Aortic smooth muscle cell (primary cell): ENCODE measurements at places on chromosomes 12 and 14. TPM values are rescaled to one million over a fixed set of nuclear protein-coding genes. Genes with fewer than 3 reads are reported as not detected.

OTOGL gene
- 0.62 and 1.6 TPM in 2 replicates for total RNA-seq

RERG gene
- total RNA-seq, result under 0.01 and 0.12 TPM in 2 replicates

TCL1B gene
- not detected in 2 replicates for total RNA-seq

MDM2 gene
- total RNA-seq, result 202 and 214 TPM in 2 replicates

AEBP2 gene
- 15.5 and 24.4 TPM in 2 replicates for total RNA-seq

C1S gene
- total RNA-seq, result 215 and 232 TPM in 2 replicates

SRRM4 gene
- not detected in 2 replicates for total RNA-seq

LTBR gene
- 42.1 and 47.6 TPM in 2 replicates for total RNA-seq

LRRK2 gene
- 22.5 and 22.9 TPM in 2 replicates for total RNA-seq

GXYLT1 gene
- 7.2 and 8.3 TPM in 2 replicates for total RNA-seq

FAM90A1 gene
- total RNA-seq, result 0.06 TPM in 1 of 2 replicates, not detected in the other

SLC7A8 gene
- 73.6 and 75.6 TPM in 2 replicates for total RNA-seq

OR2AP1 gene
- not detected in 2 replicates for total RNA-seq

KLRF1 gene
- not detected in 2 replicates for total RNA-seq

SERPINA5 gene
- not detected in 2 replicates for total RNA-seq

GPR162 gene
- total RNA-seq, result 5.7 and 7.9 TPM in 2 replicates

CD69 gene
- total RNA-seq, result not detected in 2 replicates

PZP gene
- under 0.01 TPM in 1 of 2 replicates, not detected in the other for total RNA-seq

GLT8D2 gene
- 51.8 and 82.5 TPM in 2 replicates for total RNA-seq

FAM181A gene
- total RNA-seq, result not detected in 2 replicates

GYS2 gene
- not detected in 2 replicates for total RNA-seq

ERP27 gene
- total RNA-seq, result 0.13 and 0.87 TPM in 2 replicates

NKX2-8 gene
- total RNA-seq, result not detected in 2 replicates

ATF7IP gene
- total RNA-seq, result 19.6 and 30.2 TPM in 2 replicates

VDR gene
- total RNA-seq, result 3.6 and 6.1 TPM in 2 replicates

ADAM21 gene
- total RNA-seq, result 0.50 and 1.2 TPM in 2 replicates

ARL1 gene
- total RNA-seq, result 111 and 160 TPM in 2 replicates

RIMBP2 gene
- not detected in 2 replicates for total RNA-seq

CLEC4A gene
- 0.13 and 0.31 TPM in 2 replicates for total RNA-seq

KRT6C gene
- total RNA-seq, result not detected in 2 replicates

SMCO2 gene
- total RNA-seq, result 0.06 and 0.13 TPM in 2 replicates

CEP128 gene
- total RNA-seq, result 4.7 and 4.8 TPM in 2 replicates

AVPR1A gene
- total RNA-seq, result not detected in 2 replicates

CARMIL3 gene
- total RNA-seq, result under 0.01 TPM in 1 of 2 replicates, not detected in the other

CD163 gene
- total RNA-seq, result under 0.01 TPM in 1 of 2 replicates, not detected in the other

SLCO1B1 gene
- not detected in 2 replicates for total RNA-seq

MUCL1 gene
- total RNA-seq, result not detected in 2 replicates

PUS7L gene
- 15.1 and 19.0 TPM in 2 replicates for total RNA-seq

KLRC2 gene
- total RNA-seq, result not detected in 2 replicates

BATF gene
- 0.12 and 1.8 TPM in 2 replicates for total RNA-seq

COCH gene
- total RNA-seq, result 0.06 TPM in 1 of 2 replicates, not detected in the other

DNAJC22 gene
- total RNA-seq, result 4.9 and 5.4 TPM in 2 replicates

CLEC6A gene
- not detected in 2 replicates for total RNA-seq

KRT83 gene
- not detected in 2 replicates for total RNA-seq

ADAMTS20 gene
- not detected in 2 replicates for total RNA-seq

ACACB gene
- 5.9 and 7.0 TPM in 2 replicates for total RNA-seq

FGF6 gene
- not detected in 2 replicates for total RNA-seq

CTDSP2 gene
- total RNA-seq, result 38.3 and 60.7 TPM in 2 replicates

IL23A gene
- 0.12 TPM in 1 of 2 replicates, not detected in the other for total RNA-seq

ENO2 gene
- total RNA-seq, result 16.2 and 19.3 TPM in 2 replicates

SSTR1 gene
- 0.66 and 1.1 TPM in 2 replicates for total RNA-seq

LRFN5 gene
- total RNA-seq, result 1.2 and 7.4 TPM in 2 replicates

TMEM253 gene
- 0.12 and 0.26 TPM in 2 replicates for total RNA-seq

LRRIQ1 gene
- total RNA-seq, result under 0.01 TPM in 1 of 2 replicates, not detected in the other
